ENCODE measurements at places on chromosomes 2 and 18. TPM values are rescaled to one million over a fixed set of nuclear protein-coding genes. Genes with fewer than 3 reads are reported as not detected.

DNA sequence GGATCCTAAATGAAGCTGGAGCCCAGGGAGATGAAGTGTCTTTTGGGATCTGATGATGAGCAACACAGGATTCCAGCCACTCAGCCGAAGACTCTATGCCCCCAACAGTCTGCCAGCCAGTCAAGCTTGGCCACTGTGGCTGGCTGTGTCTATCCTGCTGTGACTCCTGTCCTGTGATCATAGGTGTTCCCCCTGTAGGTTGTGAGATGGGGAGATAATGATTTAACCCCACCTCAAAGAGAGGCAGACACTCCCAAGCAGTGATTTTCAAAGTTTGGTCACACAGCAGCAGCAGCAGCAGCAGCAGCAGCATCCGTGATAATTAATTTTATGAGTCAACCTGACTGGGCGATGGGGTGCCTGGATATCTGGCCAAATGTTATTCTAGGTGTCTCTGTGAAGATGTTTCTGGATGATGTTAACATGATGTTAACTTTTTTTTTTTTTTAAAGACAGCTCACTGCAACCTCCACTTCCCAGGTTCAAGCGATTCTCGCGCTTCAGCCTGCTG lies 21.4 kb upstream of the RHOB start:
- no peak for DNase-seq

- DNase-seq: no peak
Measured at GRCh38 chr18:61921621-61922235, 28.9 kb upstream of the RNF152 start.

- DNase-seq: no peak
Measured at GRCh38 chr2:37919631-37920032, 5.5 kb upstream of the RMDN2 start.

- no peak for DNase-seq
Measured at GRCh38 chr18:11154368-11154989, 5.1 kb upstream of the PIEZO2 start.

DNA sequence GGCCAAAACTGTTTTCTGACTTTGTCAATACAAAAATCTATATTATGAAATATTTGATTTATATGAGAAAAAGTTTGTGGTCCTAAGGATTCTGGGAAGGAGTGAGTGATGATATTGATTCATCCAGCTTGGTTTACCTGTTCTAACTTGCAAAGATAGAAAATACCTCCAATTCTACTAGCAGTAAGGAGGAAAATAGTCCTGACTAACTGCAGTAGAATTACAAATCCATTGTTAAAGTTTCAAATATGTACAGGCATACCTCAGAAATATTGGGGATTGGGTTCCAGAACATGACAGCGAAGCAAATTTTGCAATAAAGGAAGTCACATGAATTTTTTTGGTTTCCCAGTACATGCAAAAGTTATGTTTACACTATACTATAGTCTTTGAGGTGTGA lies 158.8 kb upstream of the CYRIA start:
- DNase-seq: no peak

DNA sequence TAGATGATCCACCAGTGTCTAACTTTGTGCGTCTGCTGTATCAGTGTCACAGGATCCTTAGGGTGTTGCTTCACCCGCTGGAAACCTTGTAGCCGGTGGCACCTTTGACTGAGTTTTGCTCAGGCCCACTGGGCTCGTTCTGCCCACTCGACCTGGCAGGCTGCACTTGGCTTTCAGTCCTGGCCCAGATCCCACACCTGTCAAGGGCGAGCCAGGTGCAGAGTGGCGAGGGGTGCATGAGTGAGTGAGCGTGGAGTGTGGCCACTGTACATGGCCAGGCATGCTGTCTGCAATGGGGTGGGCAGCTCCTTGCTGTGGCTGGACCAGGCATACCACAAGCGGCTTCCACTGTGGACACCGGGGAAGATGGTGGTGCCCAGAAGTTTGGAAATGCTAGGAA lies 179.0 kb downstream of the FAM210A start:
- no peak for DNase-seq

- DNase-seq: no peak
Measured at GRCh38 chr2:109066917-109067597, 61.9 kb upstream of the SH3RF3 start.

- DNase-seq: no peak
Measured at GRCh38 chr2:127098711-127099110, 8.2 kb downstream of the BIN1 start.

TWIST2 gene
- 127 TPM for polyA plus RNA-seq

FOXD4L1 gene
- polyA plus RNA-seq: 0.02 TPM
